ENCODE measurements at places on chromosomes 4 and X. TPM values are rescaled to one million over a fixed set of nuclear protein-coding genes. Genes with fewer than 3 reads are reported as not detected.

SORBS2 gene
- total RNA-seq, result not detected

DMRTC1 gene
- not detected for total RNA-seq

GPR119 gene
- total RNA-seq, result not detected

SEPSECS gene
- 12.9 TPM for total RNA-seq

ZIC3 gene
- total RNA-seq, result not detected

PRSS12 gene
- not detected for total RNA-seq

MGARP gene
- not detected for total RNA-seq

RASL11B gene
- 0.15 TPM for total RNA-seq

CXCL3 gene
- total RNA-seq, result not detected

CTBP1 gene
- total RNA-seq, result 193 TPM

GPC4 gene
- not detected for total RNA-seq

PAGE1 gene
- not detected for total RNA-seq

PROM1 gene
- not detected for total RNA-seq

TRPC3 gene
- total RNA-seq, result 2.1 TPM

MAPK10 gene
- not detected for total RNA-seq

MUC7 gene
- not detected for total RNA-seq

FGF13 gene
- not detected for total RNA-seq

CXXC4 gene
- not detected for total RNA-seq

MAP9 gene
- 4.5 TPM for total RNA-seq

RASGEF1B gene
- total RNA-seq, result 3.5 TPM

PFKFB1 gene
- total RNA-seq, result 0.77 TPM

P2RY8 gene
- total RNA-seq, result 82.4 TPM

IL13RA1 gene
- not detected for total RNA-seq

HAND2 gene
- not detected for total RNA-seq

UGT8 gene
- total RNA-seq, result 0.63 TPM

ARMCX1 gene
- total RNA-seq, result 0.26 TPM

MORC4 gene
- 7.3 TPM for total RNA-seq

CT83 gene
- total RNA-seq, result not detected

MAGEH1 gene
- total RNA-seq, result 17.9 TPM

NUP62CL gene
- 2.0 TPM for total RNA-seq

SMIM9 gene
- not detected for total RNA-seq

PNMA3 gene
- total RNA-seq, result 1.0 TPM

MSANTD1 gene
- total RNA-seq, result 0.82 TPM

TSPAN7 gene
- not detected for total RNA-seq

AADAT gene
- total RNA-seq, result not detected

PPEF2 gene
- not detected for total RNA-seq

GC gene
- not detected for total RNA-seq

L1CAM gene
- 3.6 TPM for total RNA-seq

GPR173 gene
- total RNA-seq, result not detected

ERCC6L gene
- 14.1 TPM for total RNA-seq

SSX3 gene
- not detected for total RNA-seq

FAM9C gene
- not detected for total RNA-seq

SPIN4 gene
- 13.2 TPM for total RNA-seq

DUSP9 gene
- 0.09 TPM for total RNA-seq

XAGE1A gene
- not detected for total RNA-seq

ASB11 gene
- total RNA-seq, result not detected

PPP1R2C gene
- not detected for total RNA-seq

All from activated CD8-positive, alpha-beta memory T cell treated with anti-CD3 and anti-CD28 coated beads, Interleukin-2, amount 10 ng/mL, durations not matched to agents 7 days and 5 days (primary cell).